HT-29 (cell line): ENCODE measurements at places on chromosomes 5 and 9. TPM values are rescaled to one million over a fixed set of nuclear protein-coding genes. Genes with fewer than 3 reads are reported as not detected.

DNA sequence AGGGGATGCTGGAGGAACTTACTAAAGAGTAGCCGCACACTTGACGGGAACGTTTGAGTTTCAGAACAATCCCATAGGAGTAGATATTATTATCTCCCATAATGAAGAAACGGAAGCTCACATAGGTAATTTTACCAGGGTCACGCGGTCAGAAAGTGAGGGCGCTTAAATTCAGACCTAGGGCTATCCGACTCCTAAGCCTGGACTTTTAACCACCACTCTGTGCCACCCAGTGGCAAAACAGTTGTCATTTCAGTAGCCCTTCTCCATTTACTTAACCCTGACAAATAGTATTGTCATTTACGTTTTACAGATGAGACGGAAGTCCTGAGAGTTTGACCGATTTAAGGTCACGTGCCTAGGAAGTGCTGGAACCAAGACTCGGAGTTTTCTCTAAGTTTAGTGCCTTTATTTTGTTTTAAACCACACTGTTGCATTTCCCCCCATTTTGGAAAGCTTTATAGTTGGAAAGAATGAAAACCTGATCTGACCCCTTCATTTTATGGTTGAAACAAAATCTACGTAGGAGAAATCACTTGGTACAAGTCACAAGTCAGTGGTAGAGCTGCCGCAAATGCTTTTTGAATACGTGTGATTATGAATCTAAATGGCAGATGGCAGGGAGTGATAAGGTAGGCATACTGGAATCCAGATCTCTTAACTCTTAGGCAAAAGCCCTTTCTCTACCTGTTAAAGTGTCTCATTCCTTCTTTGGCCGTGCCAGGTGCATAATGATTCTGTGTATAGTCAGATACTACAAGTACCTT lies 650 bp downstream of the MRRF start:
- peak; percentile 71 for DNase-seq

DNA sequence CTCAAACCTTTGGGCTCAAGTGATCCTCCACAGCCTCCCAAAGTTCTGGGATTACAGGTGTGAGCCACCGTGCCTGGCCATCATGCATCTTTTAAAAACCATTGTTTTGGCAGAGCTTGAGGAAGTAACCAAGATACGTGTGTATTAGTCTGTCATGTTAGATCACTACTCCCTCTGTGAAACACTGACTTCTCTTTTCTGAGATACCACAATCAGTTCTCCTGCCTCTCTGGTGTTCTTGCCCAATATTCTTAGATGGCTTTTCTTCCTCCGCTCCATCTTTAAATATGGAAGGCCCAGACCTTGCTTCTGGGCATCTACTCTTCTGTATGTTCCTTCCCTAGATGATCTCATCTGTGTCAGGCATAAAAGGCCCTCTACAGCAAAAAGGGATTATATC lies 14.2 kb upstream of the CCNB1 start:
- no peak for DNase-seq

DNA sequence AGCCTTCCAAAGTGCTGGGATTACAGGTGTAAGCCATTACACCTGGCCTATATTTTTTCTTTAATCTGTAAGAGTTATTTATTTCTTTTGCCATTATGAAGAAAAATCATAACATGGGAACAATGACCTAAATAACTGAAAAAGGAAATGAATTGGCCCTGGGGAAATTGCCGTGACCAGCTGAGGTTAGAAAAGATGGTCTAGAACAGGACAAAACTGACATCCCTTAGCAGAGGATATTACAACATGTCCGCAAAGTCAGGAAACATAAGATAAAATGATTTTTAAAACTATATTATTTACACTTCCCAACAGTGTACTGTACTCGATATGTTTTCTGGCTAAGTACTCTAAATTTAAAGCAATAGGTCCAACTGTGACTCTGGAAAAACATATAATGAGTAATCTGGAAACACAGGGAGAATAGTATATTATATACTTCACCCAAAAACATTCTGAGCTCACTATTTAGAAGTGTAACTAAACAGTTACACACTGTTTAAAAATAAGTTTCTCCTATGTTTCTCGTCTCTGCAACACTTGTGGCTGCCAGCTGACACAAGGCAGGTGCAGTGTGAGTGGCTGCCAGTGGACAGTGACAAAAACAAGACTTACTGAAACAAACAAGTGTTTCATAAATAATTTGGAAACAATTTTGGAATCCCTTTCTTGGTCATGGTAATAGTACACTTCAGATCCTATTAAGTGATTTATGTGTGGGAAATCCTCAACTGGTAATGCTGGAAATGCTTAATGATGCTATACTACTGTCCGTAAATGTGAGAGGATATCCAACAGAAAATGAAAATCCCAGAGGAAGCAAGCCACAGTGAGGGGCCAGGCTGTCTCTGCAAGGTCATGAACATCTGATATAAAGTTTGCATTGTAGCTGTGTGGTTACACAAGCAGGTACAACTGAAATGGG lies 69.1 kb downstream of the C9orf85 start:
- no peak for DNase-seq

DNA sequence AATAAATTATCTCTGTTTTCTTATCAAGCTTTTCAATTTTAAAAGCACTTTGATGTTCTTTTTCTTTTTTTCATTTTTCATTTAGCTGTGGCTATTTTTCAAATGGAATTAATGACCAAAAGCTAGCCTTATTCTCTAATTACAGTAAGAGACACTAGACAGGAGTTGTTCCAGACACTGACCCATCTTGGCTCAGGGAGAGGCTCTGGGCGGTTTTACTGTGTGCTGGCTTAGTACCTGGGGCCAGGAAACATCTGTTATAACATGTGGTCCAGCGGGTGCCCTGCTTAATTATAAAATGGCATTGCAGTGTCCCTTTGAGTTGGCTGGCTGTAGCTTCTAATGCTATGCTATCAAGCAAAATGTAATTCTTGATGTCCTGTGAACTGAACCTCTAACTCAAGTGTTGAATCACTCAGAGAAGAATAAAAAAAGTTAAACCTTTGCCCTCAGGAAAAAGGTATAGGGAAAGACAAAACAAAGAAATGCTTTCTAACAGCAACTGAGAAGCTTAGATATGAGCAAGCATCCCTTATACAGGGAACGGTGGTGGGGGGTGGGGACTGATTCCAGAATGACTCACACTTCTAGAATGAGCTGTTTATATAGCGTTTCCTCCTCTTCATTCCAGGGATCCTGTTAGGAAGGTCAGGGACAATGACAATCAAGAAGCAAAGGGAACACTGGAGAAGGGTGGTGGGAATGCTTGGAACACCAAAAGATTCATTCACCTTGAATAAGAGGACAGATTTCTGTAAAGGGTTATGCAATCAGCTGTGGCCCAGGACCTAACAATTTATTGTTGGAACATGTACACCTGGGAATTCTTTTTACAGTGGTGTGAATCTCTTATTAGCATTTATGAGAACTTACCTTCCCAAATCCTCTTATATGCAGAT lies 58.7 kb upstream of the NFIB start:
- peak; percentile 71 for DNase-seq

- DNase-seq, result peak; percentile 78
Measured at GRCh38 chr9:105694190-105694847, at the start of gene TMEM38B. TMEM38B (plus strand) TSS chr9:105694541; CDS start chr9:105694661, 120 bp downstream.

GRCh38 chr9:107190061-107190935 lies 92.8 kb upstream of the RAD23B start:
- no peak for DNase-seq

GRCh38 chr9:87753313-87753712 lies 27.4 kb downstream of the CTSL start:
- DNase-seq, result no peak

DNA sequence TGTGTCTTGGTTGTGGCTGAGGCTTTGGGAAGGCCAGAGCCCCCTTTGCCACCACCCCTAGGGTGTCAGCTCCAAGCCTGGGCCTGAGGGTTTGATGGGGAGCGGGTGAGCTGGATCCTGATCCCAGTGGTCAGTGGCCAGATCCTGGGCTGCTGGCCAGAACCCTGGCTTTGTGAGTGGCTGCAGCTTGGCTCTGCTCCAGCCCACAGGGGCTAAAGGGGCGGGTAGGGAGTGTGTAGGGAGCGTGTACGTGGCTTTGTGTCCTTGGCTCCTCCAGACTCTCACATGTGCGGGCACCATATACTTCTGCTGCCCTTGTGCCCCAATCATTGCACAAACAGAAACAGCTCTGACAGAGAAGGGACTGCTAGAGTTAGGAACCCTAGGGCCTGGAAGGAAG lies 1.2 kb upstream of the IL11RA start:
- DNase-seq, result no peak

DNA sequence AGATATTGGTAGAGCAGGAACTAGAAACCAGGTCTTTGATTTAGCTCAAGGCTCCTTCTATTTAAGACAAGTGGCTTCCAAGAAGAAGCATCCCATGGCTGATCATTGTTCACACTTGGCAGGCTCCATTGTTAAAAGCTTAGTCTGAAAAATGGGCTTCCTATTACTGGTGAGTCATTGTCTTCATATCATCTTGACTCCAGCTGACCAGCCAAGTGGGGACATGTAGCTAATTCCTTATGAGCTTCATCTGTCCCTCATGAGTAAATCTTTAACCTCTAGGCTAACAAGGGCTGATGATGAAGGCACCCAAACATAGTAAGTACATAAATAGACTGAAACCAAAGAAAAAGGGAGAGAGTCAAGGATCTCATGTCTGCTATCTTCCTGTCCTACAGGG lies 530.3 kb upstream of the KLF4 start:
- DNase-seq, result no peak

DNA sequence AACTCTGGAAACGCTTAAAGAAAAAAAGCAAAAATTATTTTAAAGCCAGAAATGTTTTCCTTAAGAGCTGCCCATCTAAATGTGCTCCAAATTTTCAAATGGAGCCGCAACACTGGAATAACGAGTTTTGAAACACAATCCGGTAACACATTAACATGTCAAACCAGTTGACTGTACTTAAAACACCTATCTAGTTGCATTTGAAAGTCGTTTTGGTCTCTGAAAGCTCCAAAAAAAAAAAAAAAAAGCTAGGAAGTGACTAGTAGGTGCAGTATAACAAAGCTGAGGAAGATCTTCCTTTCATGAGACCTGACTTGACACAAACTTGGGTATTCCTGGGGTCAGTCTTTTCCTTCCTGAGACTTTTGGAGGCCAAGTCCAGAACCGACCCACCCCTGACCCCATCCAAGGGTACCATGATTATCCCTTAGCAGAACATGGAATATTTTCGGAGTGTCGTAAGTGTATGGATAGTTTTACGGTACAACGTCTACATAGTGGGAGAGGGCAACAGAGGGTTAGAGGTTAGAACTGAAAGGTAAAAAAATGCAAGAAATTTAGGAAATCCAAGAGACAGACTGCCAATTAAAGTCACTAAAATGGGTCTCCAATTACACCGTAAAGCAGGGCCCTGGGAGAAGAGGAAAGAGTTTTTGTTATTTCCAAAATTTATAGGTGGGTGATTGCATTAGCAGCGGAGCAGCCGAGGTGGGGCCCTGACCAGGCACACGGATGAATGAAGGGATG lies 812 bp downstream of the CETN3 start:
- DNase-seq, result no peak

GRCh38 chr5:1516615-1517601 lies 6.9 kb downstream of the LPCAT1 start:
- peak; percentile 43 for DNase-seq

- no peak for DNase-seq
Measured at GRCh38 chr9:22159586-22159985, 150.5 kb upstream of the CDKN2B start.

GRCh38 chr5:74433255-74433895 lies 207.2 kb downstream of the ENC1 start:
- no peak for DNase-seq

DNA sequence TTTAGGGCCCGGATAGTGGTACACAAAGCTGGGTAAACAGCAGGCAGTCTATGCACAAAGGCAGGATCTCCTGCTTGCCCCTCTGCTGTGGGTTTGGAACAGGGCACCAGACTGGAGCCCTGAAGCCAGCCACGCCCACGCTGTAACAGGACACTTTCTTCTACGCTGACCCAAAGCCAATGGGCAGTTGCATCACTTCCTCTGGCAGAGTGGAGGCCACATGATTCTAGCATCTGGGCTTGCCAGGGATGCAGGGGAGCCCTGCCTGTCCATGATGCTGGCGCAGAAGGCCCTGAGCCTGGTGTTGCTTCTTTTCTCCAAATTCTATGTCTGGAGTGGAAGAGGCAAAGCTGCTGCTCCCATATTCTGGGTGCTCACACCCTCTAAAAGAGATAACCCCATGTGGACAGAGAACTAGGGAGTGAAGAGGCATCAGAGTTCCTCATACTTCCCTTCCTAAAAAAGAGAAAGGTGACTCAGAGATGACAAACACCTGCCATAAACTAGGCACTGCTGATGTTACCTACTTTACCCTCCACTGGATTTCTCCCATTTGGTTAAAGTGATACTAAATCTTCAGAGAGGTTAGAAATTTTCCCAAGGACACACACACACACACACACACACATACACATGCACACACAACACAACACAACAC lies 260.3 kb upstream of the KLF4 start:
- no peak for DNase-seq

DNA sequence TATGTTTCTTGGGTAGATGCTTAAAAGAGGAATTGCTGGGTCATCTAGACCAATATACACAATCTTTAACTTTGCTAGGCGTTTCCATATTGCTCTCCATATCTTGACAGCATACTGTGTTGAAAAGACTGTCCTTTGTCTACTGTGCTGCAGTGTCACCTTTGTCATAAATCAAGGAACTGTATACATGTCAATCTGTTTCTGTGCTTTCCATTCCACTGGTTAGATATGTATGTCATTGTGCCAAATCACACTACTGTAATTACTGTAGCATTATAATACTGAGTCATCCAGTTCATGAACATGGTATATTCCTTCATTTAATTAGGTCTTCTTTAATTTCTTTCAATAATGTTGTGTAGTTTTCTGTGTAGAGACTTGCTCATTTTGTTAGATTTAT lies 149.7 kb upstream of the RASGRF2 start:
- DNase-seq, result no peak

DNA sequence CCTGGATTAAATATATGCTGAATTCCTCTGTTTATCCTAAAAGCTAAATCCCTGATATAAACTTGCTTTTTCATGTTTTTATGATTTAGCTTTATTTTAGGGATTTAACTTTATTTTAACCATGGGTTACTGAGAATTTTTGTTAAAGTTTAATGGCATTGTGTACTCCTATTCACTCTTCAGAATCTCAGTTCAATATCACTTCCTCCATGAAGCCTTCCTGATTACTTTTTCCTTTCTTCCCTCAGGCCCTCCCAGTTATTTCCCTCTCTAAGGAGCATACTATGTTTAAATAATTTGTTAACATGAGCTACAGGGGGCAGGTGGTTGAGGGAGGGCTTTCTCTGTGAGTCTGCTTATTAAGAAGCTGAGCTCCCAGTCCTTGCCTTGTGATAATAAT lies 149.9 kb downstream of the MTX3 start:
- no peak for DNase-seq

- no peak for DNase-seq
Measured at GRCh38 chr5:154587123-154588026, 109.3 kb upstream of the HAND1 start.

GRCh38 chr9:26163931-26164330 lies 485.7 kb upstream of the TUSC1 start:
- DNase-seq, result no peak

PCDHA10 gene
- total RNA-seq, result 0.25 TPM in 1 of 2 replicates, not detected in the other

C7 gene
- total RNA-seq, result 0.05 TPM in 1 of 2 replicates, not detected in the other

ESM1 gene
- not detected in 2 replicates for total RNA-seq

IGIP gene
- total RNA-seq, result 1.1 and 1.7 TPM in 2 replicates

F2RL2 gene
- total RNA-seq, result 0.34 and 0.38 TPM in 2 replicates

GHR gene
- not detected in 2 replicates for total RNA-seq

NRARP gene
- 107 and 116 TPM in 2 replicates for total RNA-seq

MCTP1 gene
- 4.2 and 4.5 TPM in 2 replicates for total RNA-seq
